ENCODE measurements at places on chromosomes 13 and 19. TPM values are rescaled to one million over a fixed set of nuclear protein-coding genes. Genes with fewer than 3 reads are reported as not detected.

DNA sequence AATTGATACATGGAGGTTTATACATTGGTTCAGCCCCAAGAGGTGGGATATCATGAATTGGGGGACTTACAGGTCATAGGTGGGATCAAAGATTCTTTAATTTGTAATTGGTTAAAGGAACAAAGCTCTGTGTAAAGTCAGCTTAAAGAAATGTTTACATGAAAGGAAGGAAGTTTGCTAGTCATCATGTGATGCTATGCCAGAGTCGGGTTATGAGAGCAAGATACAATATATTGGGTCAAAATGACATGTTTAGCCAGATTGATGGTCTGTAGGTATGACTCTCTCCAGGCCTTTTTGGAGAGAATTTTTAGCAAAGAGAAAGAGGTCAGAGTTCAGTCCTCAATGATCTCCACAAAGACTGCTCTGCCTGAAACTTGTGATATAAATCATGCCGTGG is 5.3 kb upstream of the CYSLTR2 start:
- no peak for DNase-seq

GRCh38 chr13:79528356-79528755 is 47.4 kb downstream of the NDFIP2 start:
- DNase-seq, result no peak

DNA sequence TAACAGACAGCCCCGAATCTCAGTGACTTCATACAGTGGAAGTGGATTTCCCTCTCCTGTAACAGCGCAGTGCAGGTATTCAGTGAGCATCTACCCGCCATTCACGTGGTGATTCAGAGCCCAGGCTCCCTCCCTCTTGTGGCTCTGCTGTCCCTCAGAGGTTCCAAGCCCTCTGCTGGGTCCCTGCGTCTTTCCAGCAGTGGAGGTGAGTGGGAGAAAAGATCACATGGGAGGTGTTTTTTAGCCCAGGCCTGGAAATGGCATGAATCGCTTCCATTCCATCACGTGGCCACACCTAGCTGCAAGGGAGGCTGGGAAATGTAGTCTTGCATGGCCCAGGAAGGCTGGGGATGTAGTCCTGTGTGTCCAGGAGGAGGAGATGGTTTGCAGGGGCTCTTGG is 61.4 kb downstream of the DPF1 start:
- no peak for DNase-seq

- DNase-seq, result no peak
Observed at GRCh38 chr13:29763436-29764180, 86.8 kb downstream of the UBL3 start.

DNA sequence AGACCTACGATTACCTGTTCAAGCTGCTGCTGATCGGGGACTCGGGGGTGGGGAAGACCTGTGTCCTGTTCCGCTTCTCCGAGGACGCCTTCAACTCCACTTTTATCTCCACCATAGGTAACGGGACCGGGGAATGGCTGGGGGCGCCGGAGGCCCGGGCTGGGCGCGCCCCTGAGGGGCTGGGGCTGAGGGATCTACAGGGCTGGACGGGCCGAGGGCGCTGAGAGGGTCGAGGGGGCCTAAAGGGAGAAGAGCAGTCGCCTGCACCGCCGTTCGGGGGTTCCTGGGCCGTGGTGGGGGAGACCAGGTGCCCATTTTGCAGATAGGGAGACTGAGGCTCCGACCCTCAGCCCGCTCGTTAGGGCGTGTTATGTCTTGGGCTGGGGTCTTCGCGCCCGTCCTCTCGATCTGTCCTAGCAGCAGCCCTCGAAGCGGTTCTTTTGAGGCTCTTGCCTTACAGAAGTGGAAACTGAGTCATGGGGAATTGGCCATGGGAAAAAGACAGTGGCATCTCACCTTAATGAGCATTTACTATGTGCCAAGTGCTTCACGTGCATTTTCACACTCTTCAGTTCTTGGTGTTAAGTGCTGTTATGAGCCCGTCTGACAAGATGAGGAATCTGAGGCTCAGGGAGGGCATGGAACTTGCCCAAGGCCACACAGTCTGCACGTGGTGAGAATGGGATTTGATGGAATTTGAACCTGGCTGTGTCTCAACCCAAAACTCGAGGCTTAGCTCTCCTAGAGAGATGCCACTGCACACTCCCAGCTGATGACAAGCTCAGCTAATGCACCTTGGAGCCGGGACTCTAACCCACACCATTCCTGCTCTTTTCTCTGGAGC is 442 bp downstream of the RAB8A start:
- DNase-seq, result no peak

DNA sequence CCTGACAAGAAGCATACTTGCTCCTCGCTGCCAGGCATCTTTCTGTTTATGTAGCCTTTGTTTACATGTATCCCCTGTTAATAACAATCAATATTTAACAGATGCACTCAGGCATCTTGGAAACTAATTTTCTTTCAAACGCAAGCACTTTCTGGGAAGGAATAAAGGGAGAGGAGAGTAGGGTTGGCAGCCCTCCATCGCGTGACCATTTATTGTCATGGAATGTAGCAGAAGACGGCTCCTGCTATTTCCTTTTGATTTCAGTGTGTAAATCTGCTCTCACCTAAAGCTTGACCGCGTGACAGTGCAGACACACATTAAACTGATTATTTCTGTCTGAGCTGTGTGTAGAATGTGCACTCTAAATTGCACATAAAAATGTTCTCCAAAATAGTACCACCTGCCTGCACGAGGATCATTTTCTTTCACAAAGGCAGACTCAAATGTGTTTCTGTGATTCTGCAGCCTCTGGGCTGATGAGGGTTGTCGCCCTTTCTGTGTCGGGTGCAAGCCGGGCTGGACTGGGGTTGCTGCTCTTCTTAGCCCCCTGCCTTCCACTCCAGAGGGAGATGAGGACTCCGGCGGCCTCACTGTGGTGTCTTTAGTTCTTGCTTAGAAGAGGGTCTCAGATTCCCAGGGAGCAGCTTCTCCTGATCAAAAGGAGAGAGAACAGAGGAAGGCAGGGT is 223.5 kb upstream of the MAB21L1 start:
- no peak for DNase-seq

The IRGC gene
- total RNA-seq, result not detected

GRCh38 chr19:35872180-35872579 is 3.8 kb downstream of the APLP1 start:
- no peak for DNase-seq

The POU2F2 gene
- total RNA-seq, result 2.7 TPM

The ACP7 gene
- total RNA-seq, result not detected

GRCh38 chr13:39509616-39510315 is 93.2 kb downstream of the LHFPL6 start:
- no peak for DNase-seq

- DNase-seq, result no peak
Observed at GRCh38 chr13:42354241-42355091, 82.5 kb downstream of the AKAP11 start.

The TEX101 gene
- total RNA-seq, result not detected
